Mucosa of gallbladder (tissue), 1 donor: ENCODE measurements at places on chromosomes 6 and 20. TPM values are rescaled to one million over a fixed set of nuclear protein-coding genes. Genes with fewer than 3 reads are reported as not detected.

DNA sequence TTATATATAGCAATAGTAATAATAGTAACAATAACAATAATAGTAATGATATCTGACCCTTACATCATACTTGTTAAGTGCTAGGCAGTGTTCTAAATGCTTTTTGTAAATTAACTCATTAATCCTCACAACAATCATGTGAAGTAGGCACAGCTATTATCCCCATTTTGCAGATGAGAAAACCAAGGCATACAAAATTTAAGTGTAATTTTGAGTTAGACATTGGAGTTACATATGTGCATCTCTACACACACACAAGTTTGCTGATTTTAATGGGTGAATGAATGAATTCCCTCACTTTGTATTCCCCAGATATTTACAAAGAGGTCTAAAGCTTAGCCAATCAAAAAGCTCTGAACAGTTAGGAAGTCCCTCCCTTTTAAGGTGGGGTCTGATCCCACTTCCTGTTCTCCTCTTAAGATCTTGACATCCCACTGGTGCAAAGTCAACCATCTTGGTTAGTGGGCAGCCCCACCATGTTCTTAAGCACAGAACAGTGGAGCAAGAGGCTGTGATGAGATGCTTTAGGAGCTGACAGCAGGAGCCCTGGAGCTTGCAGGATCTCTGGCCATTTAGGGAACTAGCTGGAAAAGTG is 85.3 kb upstream of the FOXP4 start:
- DNase-seq, result no peak

DNA sequence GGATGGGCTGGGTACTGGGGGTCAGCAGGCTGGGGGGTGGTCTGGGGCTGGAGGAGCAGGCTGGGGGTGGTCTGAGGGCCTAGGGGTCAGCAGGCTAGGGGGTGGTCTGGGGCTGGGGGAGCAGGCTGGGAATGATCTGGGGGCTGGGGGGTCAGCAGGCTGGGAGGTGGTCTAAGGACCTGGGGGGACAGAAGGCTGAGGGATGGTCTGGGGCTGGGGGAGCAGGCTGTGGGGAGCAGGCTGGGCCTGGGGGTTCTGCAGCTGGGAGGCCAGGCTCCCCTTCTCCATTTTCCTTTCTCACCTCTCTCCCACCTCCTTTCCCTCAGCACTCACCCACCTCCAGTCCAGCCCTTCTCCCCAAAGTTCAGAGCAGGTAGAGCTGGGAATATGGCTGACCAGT is 114.2 kb downstream of the PSMB1 start:
- DNase-seq, result no peak

The KIF25 gene
- total RNA-seq, result 0.43 TPM

- DNase-seq, result no peak
These were observed 505.8 kb upstream of the MARCKS start for GRCh38 chr6:113351173-113351834.

The RAB44 gene
- 0.75 TPM for total RNA-seq

The E2F1 gene
- total RNA-seq, result 2.3 TPM

The IFT52 gene
- total RNA-seq, result 23.5 TPM

The WFDC2 gene
- 144 TPM for total RNA-seq

The NR2E1 gene
- not detected for total RNA-seq

DNA sequence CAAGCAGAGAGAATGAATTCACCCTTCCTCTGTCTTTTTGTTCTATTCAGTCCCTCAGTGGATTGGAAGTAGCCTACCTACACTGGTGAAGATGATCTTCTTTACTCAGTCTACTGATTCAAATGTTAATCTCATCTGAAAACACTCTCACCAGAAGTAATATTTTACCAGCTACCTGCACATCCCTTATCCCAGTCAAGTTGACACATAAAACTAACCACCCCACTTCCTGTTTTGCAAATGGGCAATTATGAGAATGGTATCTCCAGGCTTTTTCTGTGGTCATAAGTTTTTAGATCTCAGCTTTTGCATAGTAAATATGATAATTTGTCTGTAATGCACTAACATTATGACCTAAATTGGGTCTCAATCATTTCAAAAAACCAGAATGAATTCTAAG is 228.8 kb upstream of the ECI2 start:
- DNase-seq, result no peak

- no peak for DNase-seq
These were observed 9.6 kb downstream of the SLC18B1 start for GRCh38 chr6:132788658-132789395.

GRCh38 chr6:133969285-133969920 is 16.4 kb downstream of the TBPL1 start:
- DNase-seq, result no peak

The DAAM2 gene
- total RNA-seq, result 12.5 TPM

The LY6G6F gene
- total RNA-seq, result not detected

The HLA-G gene
- 0.52 TPM for total RNA-seq

DNA sequence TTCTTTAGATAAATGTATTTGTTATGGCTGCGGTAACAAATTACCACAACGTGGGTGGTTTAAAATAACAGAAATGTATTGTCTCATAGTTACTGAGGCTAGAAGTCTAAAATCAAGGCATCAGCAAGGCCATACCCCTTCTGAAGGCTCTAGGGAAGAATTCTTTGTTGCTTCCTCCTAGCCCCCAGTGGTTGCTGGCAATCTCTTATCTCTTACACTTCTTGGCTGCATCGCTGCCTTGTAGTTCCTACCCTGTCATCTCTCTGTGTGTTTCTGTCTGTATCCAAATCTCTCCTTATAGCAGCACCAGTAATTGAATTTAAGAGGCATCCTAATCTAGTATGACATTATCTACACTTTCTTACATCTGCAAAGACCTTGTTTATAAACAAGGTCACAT is 534.7 kb downstream of the PHF3 start:
- DNase-seq, result no peak

The OPN5 gene
- not detected for total RNA-seq

The PACRG gene
- 3.2 TPM for total RNA-seq

The MICB gene
- total RNA-seq, result 2.7 TPM

GRCh38 chr6:27806981-27807440 is 105.2 kb downstream of the OR2B2 start:
- DNase-seq, result peak; percentile 37

DNA sequence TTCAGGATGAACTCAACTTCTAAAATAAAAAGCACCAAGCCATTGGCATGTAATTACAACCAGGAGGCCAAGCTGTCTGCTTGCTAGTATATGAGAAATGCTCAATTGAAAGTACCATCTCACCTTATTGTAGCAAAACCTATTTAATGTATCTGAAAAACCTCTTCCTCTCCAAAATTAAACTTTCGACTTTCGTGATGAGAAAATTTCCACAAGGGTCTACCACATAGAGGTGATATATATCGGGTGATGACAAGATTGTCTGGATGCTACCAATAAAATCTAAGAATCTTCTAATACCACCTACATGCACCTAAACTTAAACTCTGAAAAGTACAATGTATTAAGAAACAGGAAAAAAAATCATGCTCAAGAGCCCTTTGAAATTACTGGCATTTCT is 74.2 kb downstream of the ATXN1 start:
- no peak for DNase-seq

GRCh38 chr6:83169511-83169910 is 23.6 kb downstream of the PGM3 start:
- no peak for DNase-seq

DNA sequence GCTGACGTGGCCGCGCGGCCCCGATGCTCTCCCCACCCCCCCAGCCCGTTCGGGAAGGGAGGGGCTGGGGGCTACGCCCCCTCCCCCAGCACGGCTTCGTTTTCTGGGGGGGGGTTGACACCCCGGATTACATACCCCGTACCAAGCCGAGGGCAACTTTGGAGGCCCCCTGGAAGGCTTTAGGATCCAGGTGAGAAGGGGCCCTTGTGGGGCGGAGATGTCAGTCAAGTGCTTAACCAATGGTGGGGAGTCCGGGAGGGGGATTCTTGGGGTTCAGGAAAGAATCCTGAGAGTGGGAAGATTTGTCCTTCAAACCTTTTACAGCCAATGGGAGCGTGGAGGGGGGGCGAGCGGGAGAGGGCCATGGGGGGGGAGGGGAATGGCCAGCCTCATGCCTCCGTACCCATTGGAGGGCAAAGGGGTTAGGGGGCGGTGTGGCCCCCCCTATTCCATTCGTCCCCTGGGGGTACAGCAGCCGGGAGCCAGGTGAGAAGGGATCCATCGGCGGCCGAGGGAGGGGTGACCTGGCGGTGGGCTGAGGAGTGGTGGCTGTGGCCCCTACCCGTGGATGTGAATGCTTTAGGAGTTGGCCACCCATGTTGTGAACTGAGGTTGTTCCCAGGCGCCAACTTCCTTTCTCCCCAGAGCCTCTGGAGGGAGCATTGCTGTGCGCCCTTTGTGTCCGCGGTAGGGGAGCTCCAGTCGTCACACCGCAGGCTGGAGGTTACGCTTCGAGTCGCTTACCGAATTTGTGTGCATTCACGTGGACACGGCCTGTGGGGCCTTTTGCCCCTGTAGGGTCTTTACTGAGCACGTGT is 682 bp downstream of the BRD2 start:
- peak; percentile 52 for DNase-seq

DNA sequence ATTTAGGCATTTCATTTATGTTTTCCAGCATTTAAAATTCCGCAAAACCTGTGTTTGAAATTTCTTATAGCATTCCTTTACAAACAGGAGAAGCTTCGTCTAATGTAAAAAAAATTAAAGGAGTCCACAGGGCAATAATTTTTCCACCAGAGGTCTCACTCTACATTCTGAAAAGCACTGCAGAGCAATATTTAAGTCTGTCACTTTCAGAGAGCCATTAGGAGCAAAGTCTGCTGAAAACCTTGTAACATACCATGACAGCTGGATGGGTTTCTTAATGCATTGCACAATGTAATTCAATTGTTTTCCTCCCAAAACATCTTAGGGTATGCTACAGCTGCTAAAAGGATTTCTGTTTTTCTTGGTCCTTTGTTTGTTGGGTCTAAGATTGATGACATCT is 18.0 kb downstream of the BAG2 start:
- DNase-seq, result no peak

GRCh38 chr6:149815788-149816187 is 48.4 kb downstream of the LRP11 start:
- DNase-seq, result no peak

The ZNF292 gene
- total RNA-seq, result 52.3 TPM

- DNase-seq, result no peak
These were observed 5.2 kb upstream of the NNAT start for GRCh38 chr20:37515876-37516275.

- DNase-seq, result peak; percentile 50
These were observed 125.1 kb downstream of the SNX5 start for GRCh38 chr20:17843246-17844132.

The GINS1 gene
- total RNA-seq, result 1.4 TPM

- no peak for DNase-seq
These were observed 50.0 kb downstream of the CNKSR3 start for GRCh38 chr6:154460306-154461071.

DNA sequence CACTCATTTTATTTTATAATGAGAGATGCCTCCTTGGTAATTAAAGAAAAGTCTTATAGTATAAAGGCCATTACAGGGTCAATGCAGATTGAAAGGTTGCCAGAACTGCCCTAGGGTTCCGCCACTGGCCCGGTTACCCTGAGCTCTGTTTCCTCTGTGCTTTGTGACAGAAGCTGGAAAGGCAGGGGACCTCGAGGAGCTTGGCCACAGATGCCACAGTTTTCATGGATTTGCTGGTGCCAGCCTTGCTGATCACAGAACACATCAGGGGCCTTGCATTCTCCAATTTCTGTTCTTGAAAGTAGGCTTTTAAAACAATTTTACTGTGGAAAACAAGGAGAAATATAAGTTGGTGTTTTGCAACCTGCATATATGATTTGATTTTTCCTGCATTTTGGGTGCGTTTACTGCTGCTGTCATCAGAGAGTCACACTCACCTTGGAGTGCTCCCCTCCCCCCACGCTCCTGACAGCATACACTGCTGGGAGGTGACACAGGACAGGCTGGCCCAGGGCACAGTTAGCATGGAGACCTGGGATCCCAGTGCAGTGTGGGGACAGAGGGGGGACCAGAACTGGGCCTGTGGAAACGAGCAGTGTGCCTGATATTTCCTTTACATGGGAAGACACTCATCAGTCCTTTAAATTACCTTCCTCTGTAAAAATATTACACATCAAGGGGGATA is 142.8 kb downstream of the CFAP61 start:
- no peak for DNase-seq

GRCh38 chr6:149332602-149333265 is 15.2 kb downstream of the TAB2 start:
- no peak for DNase-seq

- DNase-seq, result no peak
These were observed 58.2 kb downstream of the NFATC2 start for GRCh38 chr20:51484141-51484815.

DNA sequence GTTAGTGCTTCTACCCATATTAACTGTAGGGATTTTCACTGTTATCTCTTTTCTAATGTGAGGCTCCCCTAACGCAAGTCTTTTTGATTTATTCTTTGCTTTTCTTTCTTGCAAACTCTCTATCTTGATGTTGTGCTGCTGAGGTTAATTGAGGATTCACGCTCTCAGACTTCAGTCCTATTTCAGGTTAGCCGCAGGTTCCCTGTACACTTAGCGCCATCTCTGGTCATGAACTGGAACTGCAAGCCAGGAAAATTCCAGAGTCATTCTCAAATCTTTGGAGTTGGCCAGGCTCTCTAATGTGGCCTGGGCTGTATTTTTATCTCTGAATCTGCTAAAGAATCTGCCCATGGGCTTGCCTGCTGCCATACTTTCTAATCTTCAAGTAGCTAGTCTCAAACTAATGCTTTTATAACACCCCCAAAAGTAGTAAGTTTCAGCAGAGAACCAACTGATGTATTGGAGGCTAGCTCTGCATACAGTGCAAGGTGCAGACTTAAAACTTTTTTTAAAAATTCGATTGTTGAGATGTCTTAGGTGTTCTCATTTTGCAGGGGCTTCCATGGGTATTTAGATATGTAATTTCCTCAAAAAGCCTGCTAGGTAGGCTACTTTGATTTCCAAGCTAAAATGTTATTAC is 91.1 kb upstream of the OPRM1 start:
- peak; percentile 19 for DNase-seq

GRCh38 chr6:146857980-146858347 is 259.2 kb downstream of the ADGB start:
- no peak for DNase-seq

The NOX3 gene
- total RNA-seq, result not detected

DNA sequence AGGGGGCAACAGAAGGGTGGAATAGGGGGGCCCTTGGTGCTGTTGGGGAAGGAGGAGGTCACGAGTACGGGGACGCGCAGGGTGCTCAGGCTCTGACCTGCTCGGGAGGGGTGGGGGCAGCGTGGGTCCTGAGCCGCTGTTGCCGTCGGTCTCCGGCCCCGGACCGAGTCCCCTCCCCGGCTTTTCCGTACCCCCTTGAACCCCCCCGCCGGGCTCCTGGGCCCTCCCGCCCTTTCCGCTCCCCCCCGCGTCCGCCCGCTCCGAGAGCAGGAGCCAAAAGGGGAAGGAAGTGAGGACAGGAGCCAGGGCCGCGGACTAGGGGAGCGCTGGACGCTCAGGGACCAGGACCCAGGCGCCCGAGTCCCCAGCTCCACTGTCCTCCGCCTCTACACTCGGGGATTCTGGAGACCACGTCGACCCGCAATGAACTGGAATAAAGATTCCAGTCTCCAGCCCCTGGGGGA is at the start of gene RGL2:
RGL2 (minus strand) TSS at position 170 of the 464 bp plus-strand sequence. CDS start 332 bp downstream, outside the sequence.
- peak; percentile 78 for DNase-seq

The CGAS gene
- total RNA-seq, result 4.5 TPM
